Stimulated activated CD4-positive, alpha-beta T cell treated with anti-CD3 and anti-CD28 coated beads, Interleukin-4, amount 100 ng/mL, for 1 hour (primary cell): ENCODE measurements at places on chromosomes 5 and 9.

GRCh38 chr5:176619203-176619568 is 9.2 kb upstream of the GPRIN1 start:
- peak; percentile 81 for DNase-seq

GRCh38 chr5:97355775-97356174 is 172.7 kb upstream of the RIOK2 start:
- no peak for DNase-seq

DNA sequence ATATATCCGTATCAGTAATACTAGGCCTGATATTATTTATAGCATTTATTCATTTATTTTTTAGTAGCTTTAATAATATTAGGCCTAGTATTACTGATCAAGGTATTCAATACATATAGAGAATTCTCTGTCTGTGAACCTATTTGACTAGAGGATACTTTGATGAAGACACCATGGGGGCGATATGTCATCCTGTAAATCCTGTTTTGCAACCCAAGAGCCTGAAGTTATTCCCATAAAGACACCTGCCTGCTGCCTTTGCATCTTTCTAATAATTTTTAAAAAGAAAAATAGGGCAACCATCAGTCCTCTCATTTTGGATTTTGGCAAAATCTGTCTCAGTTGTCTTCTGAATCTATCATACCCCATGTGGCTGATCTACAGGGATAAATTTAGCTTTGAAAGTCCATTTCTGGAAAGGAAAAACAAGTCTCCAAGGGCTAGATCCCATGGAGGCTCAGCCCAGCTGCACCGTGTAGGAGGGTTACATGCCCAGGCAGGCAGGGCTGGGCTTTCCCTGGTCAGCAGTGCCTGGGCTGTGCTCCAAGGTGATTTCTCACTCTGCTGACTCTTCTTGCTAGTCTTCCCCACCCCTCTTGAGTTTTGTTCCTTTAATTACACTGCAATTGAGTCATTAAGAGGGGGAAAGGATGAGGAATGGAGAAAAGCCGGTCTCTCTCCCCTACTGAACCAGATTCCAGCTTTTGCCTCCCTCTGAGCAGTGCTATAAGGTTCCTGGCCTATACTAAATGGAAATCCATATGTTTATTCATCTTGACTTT is 169.0 kb downstream of the TRIM32 start:
- no peak for DNase-seq

GRCh38 chr9:77598991-77599390 is 49.1 kb downstream of the GNA14 start:
- DNase-seq: no peak

- no peak for DNase-seq
Measured at GRCh38 chr9:72786948-72787347, 165.9 kb downstream of the ALDH1A1 start.

GRCh38 chr5:14323466-14323865 is 180.3 kb downstream of the TRIO start:
- DNase-seq: no peak

DNA sequence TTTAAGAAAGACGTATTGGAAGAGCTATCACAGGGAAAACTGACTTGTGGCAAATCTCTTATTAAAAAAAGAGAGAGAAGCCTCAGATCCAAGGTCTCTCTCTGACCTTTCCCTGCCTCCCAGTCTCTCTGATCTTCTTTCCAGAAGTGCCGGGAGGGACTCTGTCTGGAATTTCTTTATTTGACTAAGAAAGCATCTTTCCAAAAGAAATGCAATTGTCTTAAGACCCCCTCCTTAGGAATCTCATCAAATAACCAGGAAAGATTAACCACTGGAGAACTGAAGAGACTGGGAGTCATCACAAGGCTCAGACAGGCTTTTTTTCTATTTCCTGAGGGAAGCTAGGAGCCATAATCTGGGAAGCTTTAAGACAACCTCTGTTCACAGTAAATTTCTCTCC is 4.6 kb downstream of the C1QTNF3 start:
- no peak for DNase-seq

- DNase-seq: no peak
Measured at GRCh38 chr9:9752722-9753121, 860.1 kb downstream of the PTPRD start.

DNA sequence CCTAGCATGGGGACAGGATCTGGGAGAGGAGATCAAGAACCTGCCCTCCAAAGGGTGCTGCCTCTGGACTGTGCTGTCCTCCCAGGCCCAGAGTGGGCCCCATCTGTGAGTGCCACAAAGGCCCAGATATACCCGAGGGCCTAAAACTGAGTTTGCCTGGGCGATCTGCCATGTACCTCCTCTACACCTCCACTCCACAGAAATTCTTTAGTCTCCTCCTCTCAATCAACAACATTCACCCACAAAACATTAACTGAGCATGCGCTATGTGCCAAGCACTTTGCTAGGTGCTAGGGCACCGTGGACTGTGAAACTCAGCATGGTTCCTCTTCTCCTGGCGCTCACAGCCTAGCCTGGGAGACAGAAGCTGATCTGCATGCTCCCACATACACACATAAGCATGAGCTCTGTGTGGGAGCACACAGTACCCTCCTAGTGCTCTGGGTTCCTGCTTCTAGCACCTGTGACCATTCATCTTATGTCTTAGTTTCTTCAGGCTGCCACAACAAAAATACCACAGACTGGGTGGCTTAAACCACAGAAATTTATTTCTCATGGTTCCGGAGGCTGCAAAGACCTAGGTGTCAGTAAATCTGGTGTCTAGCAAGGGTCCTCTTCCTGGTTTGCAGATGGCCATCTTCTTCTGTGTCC is 82.0 kb upstream of the FSTL4 start:
- no peak for DNase-seq

GRCh38 chr9:1857808-1858207 is 157.3 kb upstream of the SMARCA2 start:
- DNase-seq: no peak

GRCh38 chr9:97500263-97500662 is 1.2 kb upstream of the TMOD1 start:
- DNase-seq: no peak

DNA sequence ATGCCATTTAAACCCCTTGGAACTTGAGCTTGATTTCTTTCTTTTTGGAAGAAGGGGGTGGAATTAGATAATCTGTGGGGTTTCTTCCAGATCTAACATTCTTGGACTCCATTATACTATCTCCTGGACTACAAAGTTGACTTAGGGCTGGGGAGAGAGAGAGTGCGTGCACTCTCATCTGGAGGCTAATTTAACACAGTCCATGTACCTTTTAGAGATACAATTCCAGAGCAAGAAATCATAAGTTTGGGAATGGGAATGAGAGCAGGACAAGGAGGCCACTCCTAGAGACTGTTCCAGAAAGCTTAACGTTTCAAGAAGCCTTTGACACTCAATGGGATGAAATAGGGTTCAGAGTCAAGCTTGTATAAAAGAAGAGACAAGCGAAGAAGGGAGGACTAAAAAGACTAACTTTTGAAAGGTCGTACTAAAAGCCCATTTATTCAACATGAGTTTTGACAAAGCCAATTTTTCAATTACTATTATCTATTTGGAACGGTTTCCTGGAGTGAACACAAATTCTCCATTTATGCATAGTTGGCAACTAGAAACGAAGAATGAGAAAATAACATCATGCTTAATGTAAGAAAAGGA is 83.4 kb downstream of the ACTL7B start:
- DNase-seq: no peak

DNA sequence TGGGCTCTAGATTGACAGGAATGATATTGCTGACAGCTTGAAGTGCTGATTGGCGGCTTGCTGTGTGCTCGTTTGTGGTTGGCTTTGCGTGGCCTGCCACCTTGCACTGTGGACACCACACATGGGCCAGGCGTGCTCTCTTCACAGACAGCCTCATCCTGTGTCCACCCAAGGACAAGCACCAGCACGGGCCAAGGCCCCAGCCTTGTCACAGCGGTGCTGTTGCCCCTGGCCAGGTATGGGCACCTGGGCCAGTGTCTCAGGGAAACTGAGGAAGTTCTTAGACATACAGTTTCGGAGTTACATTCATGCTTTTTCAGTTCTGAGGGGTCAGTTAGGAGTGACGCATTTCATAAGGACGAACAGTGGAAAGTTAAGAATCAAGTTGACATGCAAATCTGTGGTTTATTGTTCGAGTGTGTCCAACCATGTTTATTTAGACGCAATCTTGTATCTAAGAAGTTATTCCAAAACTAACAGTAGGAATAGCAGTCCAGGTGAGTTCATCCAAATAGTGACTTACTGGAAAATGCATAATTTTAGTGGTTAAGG is 125.9 kb downstream of the EHMT1 start:
- DNase-seq: no peak

- no peak for DNase-seq
Measured at GRCh38 chr5:11222169-11222568, 461.1 kb upstream of the DAP start.

DNA sequence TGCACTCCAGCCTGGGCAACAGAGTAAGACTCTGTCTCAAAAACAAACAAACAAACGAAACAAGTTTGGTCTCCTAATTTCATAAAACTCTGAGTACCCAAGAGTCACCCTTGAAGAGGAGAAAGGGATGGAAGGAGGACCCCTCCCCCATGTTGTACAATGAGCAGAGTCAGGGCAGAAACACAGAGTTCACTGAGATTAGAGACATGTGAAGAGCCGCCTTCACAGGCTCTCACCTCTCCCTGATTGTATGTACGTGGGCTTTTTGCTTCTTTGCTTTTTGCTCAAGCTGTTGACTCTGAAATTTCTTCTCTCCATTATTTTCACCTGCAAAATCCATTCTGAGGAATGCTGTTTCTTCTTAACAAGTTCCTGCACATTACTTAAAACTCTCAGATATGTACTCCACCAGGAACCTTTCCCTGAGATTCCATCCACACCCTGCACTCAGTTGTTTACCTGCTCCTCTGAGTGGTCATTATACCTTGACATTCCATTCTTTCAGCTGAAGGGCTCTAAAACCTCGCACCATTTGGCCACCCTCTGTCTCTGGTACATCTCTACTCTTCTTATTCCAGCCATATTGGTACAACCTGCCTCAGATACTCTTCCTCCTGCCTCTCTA is 44.4 kb upstream of the ABCA1 start:
- no peak for DNase-seq

- no peak for DNase-seq
Measured at GRCh38 chr9:114207034-114207810, 51.9 kb downstream of the COL27A1 start.

DNA sequence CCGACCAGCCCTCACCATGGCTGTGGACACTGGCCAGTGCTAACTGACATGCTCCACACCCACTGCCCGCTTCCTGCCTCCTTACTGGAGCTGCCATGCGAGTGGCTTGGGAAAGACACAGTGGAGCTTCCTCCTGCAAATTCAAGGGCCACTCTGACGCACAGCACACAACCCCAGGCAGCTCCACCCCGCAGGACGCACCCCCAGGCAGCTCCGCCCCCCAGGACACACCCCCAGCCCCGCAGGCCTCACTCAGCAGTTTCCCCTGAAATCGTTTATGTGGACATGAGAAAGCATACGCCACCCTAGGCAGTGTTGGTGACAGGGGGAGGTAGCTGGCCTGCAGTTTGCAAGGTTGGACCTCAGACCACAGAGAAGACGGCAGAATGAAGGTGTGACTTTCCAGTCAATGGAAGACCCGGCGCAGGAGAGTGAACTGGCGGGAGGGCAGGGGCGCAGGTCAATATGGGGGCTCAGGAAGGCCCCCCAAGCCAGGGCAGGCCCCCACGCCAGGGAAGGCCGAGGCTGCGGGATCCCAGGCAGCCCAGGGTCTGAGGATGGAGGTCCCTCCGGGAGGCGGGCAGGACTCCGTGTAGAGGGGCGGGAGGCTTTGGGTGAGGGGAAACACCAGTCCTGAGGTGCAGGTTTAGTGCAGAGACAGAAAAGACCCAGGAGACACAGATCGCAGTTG is 21.6 kb downstream of the LPCAT1 start:
- DNase-seq: no peak

GRCh38 chr9:89519366-89519805 is 21.5 kb upstream of the SEMA4D start:
- DNase-seq: no peak

DNA sequence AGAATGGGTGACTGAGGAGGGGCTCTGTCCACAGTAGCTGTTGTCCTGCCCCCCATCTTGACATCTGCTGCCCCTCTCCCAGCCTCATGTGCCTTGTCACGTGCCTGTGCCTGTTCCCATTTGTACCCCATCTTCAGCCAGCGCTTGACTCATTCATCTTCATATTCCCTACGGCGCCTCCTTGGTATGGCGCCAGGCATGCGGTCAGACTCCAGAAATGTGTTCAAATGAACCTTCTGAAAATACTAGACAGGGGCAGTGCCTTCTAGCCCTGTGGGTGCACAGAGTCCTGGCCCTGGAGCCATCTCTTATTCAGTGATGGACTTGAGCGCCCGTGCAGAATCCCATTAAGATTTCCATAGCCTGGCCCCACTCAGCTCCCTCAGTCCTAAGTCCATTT is 46.2 kb downstream of the CFAP77 start:
- DNase-seq: no peak

DNA sequence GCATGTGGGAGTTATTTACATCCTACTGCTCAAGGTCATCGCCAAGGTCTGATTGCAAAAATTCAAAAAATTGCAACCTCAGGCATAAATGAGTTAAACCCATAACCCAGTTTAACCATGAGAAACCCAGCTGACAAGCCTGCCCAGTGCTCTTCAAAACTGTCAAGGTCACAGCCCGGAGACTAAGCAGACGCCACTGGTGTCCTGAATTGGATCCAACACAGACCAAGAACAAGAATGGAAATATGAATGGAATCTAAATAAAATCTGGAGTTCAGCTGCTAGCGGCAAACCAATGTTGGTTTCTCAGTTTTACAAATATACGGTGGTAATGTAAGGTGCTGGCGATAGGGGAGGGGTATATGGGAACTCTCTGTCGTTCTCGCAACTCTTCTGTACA is 201.5 kb upstream of the MVB12B start:
- DNase-seq: no peak

GRCh38 chr5:98755406-98755805 is 18.1 kb upstream of the RGMB start:
- DNase-seq: no peak

DNA sequence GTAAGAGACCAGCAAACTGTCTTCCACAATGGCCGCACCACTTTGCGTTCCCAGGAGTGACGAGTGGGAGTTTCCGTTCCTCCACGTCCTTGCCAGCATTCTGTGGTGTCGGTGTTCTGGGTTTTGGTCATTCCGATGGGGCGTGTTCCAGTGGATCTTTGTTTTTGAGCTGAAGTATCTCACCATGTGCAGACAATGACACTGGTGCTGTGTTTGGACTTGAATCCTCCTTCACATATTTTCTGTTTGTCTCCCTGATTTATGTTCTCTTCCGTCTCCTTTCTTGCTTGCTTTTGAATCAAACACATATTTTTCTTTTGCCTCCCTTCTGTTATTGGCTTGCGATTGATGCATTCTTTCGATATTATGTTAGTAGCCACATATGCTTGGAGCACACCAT is 60.8 kb upstream of the IRX4 start:
- DNase-seq: no peak

GRCh38 chr9:129936222-129936621 is 101.0 kb downstream of the USP20 start:
- DNase-seq: no peak
